ENCODE measurements at places on chromosomes 2 and 18. TPM values are rescaled to one million over a fixed set of nuclear protein-coding genes. Genes with fewer than 3 reads are reported as not detected.

C2orf42 gene
- polyA plus RNA-seq, result 10.7 TPM

ARHGEF33 gene
- polyA plus RNA-seq, result 0.36 TPM

AKAIN1 gene
- not detected for polyA plus RNA-seq

IKZF2 gene
- 5.6 TPM for polyA plus RNA-seq

KIF1A gene
- polyA plus RNA-seq, result not detected

ASXL3 gene
- 0.16 TPM for polyA plus RNA-seq

CCDC148 gene
- 0.22 TPM for polyA plus RNA-seq

CRYBA2 gene
- polyA plus RNA-seq, result not detected

IL37 gene
- not detected for polyA plus RNA-seq

RTP5 gene
- not detected for polyA plus RNA-seq

GTF2A1L gene
- 0.19 TPM for polyA plus RNA-seq

C2orf81 gene
- polyA plus RNA-seq, result 0.16 TPM

UGT1A9 gene
- not detected for polyA plus RNA-seq

EGR4 gene
- polyA plus RNA-seq, result not detected

CTAGE1 gene
- polyA plus RNA-seq, result 0.05 TPM

RNF125 gene
- polyA plus RNA-seq, result 0.41 TPM

KLHL29 gene
- 4.9 TPM for polyA plus RNA-seq

SLC35G4 gene
- polyA plus RNA-seq, result not detected

C1QL2 gene
- not detected for polyA plus RNA-seq

HOXD10 gene
- not detected for polyA plus RNA-seq

PIGN gene
- polyA plus RNA-seq, result 33.7 TPM

SCN3A gene
- 0.11 TPM for polyA plus RNA-seq

SERPINB12 gene
- not detected for polyA plus RNA-seq

CD28 gene
- not detected for polyA plus RNA-seq

NPAS2 gene
- 19.3 TPM for polyA plus RNA-seq

PLA2R1 gene
- 2.0 TPM for polyA plus RNA-seq

CFAP221 gene
- not detected for polyA plus RNA-seq

PCARE gene
- polyA plus RNA-seq, result not detected

ADD2 gene
- 0.12 TPM for polyA plus RNA-seq

SPATA3 gene
- polyA plus RNA-seq, result not detected

PROC gene
- polyA plus RNA-seq, result not detected

CTLA4 gene
- polyA plus RNA-seq, result not detected

ANKRD53 gene
- polyA plus RNA-seq, result 0.72 TPM

REG3G gene
- not detected for polyA plus RNA-seq

CDH2 gene
- 42.6 TPM for polyA plus RNA-seq

GEN1 gene
- 4.0 TPM for polyA plus RNA-seq

LYG1 gene
- polyA plus RNA-seq, result 0.86 TPM

REG1A gene
- not detected for polyA plus RNA-seq
